ENCODE measurements at places on chromosomes 4 and X.
A peak's percentile ranks its signal among the peaks of the same experiment; 100 is the strongest.

DNA sequence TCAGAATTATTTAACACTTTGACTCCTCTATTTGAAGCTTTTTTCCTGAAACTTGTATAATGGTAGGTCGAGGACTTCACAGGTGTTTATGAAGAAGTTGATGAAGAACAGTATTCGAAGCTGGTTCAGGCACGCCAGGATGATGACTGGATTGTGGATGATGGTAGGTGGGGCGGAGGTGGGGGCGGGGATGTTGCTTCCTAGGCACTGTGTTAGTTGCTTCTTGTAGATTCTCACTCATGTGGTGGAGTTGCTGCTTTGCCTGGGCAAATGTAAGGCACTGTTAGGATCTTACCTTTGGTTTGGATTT, 9.4 kb downstream of the POLA1 start:
- DNase-seq: no peak

- no peak for DNase-seq
Measured at GRCh38 chr4:76703676-76704075, 194.3 kb downstream of the SOWAHB start.

DNA sequence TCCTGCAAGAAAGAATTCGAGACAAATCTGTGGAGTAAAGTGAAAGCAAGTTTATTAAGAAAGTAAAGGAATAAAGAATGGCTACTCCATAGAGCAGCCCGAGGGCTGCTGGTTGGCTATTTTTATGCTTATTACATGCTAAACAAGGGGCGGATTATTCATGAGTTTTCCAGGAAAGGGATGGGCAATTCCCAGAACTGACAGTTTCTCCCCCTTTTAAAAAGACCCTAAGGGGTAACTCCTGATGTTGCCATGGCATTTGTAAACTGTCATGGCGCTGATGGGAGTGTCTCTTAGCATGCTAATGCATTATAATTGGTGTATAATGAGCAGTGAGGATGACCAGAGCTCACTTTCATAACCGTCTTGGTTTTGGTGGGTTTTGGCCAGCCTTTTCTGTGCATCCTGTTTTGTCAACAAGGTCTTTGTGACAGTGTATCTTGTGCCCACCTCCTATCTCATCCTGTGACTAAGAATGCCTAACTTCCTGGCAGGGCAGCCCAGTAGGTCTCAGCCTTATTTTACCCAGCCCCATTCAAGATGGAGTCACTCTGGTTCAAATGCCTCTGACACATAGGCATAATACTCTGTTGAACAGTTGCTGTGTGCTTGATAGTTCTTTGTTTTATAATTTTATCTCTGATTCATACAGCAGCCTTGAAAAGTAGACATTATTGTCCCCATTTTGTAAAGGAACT, 25.8 kb downstream of the GAB1 start:
- DNase-seq: no peak

GRCh38 chrX:29461039-29461438, 754.3 kb upstream of the MAGEB2 start:
- no peak for DNase-seq

DNA sequence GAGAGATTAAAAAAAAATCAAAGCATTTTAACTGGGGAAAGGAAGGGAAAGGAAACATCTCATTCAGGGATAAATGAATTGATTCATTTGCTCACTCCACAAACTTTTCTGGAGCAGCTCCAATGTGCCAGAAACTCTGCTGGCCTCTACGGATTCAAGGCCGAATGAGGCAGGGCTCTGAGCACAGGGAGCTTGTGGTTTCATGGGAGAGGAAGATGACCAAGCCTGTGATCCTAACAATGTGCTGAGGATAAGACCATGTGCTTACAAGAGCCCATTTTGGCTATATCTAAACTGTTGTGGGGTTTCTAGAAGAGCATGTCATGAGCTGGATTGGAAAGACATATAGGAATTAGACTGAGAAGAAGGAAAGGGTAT, 137.5 kb downstream of the ZNF674 start:
- no peak for DNase-seq

- peak; percentile 18 for DNase-seq
Measured at GRCh38 chrX:12567857-12568256, 223.4 kb upstream of the PRPS2 start.

DNA sequence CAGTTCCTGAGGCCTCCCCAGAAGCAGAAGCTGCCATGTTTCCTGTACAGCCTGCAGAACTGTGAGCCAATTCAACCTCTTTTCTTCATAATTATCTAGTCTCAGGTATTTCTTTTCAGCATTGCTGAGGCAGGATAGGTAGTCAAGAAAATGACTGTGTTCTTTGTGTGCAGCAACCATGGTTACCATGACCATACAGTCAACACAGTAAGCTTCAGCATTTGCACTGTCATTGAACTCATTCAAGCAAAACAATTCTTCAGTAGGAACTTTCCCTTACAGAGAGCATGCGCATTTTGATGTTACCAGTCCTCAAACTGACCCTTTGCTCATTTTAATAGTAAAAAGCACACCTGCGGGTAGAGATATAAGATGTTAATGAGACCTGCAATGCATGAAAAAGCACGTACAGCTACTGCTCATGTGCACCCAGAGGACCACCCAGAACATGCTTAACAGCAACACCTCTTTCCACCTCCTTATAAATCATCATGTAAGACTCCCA, 180.8 kb downstream of the PRKX start:
- no peak for DNase-seq

DNA sequence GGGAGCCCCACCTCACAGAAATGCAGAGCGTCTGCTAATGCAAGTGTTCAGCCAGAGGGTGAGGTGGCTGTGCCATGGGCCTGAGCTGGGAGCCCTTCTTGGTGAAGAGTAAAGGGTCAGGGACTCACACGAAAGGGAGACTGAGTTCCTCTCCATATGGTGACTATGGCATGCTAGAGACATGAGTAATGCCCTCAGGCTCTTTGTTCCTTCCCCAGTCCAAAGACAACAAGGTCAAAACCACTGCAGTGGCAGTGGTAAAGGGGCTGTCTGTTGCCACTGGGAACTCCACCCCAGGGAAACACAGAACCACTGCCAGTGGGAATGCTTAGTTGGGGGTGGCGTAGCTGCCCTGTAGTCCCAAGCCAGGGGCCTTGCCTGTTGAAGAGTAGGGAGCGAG, 22.4 kb downstream of the RAB40AL start:
- no peak for DNase-seq

GRCh38 chr4:33715841-33716395, 2528.4 kb downstream of the ARAP2 start:
- no peak for DNase-seq

- DNase-seq: no peak
Measured at GRCh38 chr4:77185686-77186085, 28.7 kb downstream of the CCNG2 start.

DNA sequence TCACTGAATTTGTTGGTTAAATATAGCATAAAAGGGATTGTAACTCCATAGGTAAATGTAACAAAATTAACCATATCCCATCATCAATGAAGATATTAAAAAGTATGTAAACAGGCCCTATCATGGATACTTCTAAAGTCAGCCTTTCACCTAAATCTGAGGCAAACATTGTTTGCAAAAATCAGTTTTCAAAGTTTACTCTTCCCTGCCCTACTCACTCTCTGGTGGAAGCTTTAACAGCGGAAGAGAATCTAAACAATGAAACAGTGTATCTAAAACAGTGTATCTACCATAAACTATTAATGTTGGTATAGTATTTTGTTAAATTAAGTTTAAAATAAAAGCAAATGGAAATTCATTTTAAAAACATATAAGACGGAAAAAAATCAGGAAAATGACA, 21.1 kb downstream of the SMIM14 start:
- no peak for DNase-seq

DNA sequence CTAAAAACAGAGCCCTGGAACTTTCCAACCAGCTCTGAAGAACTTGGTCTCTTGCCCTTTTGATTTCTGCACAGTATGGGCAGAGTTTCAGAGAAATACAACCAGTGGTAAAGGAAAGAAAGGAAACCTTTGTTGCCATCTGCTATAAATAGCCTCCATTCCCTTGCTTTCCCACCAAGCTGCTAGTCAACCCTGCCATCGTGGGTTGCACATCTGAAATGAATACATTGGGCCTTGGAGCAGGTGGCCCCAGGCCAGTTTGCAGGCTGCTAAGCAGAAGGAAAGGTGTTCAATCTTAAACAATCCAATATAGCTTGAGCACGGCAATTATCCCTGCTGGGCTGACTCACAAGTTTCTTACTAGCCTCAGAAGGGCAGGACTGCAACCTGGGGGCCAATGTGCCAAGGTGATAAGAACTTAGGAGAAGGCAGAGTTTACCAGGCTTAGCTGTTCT, 142.5 kb downstream of the PPARGC1A start:
- no peak for DNase-seq

All from activated CD4-positive, alpha-beta T cell treated with anti-CD3 and anti-CD28 coated beads, Interleukin-2, Interleukin-4, amounts not matched to agents 100 ng/mL and 50 ng/mL, durations not matched to agents 16 hours and 8 hours (primary cell).